LHCN-M2 (cell line): ENCODE measurements at places on chromosomes 3 and 15. TPM values are rescaled to one million over a fixed set of nuclear protein-coding genes. Genes with fewer than 3 reads are reported as not detected.

KBTBD12 gene
- total RNA-seq = not detected in 2 replicates

GRK7 gene
- total RNA-seq = not detected in 2 replicates

SNX4 gene
- total RNA-seq = 43.3 and 58.5 TPM in 2 replicates

EXD1 gene
- total RNA-seq = not detected in 2 replicates

OR5K2 gene
- total RNA-seq = not detected in 2 replicates

SNTN gene
- total RNA-seq = not detected in 2 replicates

EPHA3 gene
- total RNA-seq = 0.13 and 0.17 TPM in 2 replicates

NEDD4 gene
- 80.0 and 82.5 TPM in 2 replicates for total RNA-seq

ST8SIA2 gene
- total RNA-seq = 12.7 and 15.7 TPM in 2 replicates

TRIM42 gene
- not detected in 2 replicates for total RNA-seq

TMCO5A gene
- not detected in 2 replicates for total RNA-seq

LYZL4 gene
- total RNA-seq = not detected in 2 replicates

CATSPER2 gene
- 0.29 and 0.58 TPM in 2 replicates for total RNA-seq
